ENCODE measurements at places on chromosomes 6 and 20.

GRCh38 chr6:14633479-14633878 is 515.9 kb downstream of the CD83 start:
- no peak for DNase-seq

- DNase-seq, result no peak
Measured at GRCh38 chr20:24483435-24484080, 14.1 kb downstream of the SYNDIG1 start.

GRCh38 chr20:58461104-58461503 is 54.1 kb downstream of the APCDD1L start:
- DNase-seq, result no peak

DNA sequence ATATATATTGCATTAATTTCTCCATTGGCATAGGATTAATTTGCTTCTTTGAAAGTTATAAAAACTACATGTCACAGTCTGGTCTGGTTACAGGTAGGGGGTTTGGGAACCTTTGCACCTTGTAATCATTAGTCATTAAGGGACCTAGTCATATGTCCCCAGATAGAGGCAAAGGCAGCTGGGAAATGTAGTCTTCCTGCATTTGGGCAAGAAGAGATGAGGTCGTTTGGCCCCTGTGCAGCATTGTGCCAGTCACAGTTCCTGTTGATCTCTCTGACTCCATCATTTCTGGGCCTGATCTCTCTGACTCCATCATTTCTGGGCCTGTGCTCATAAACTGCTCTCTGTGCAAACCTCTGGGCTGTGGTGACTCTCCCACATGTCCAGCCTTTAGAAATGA is 73.2 kb downstream of the BCKDHB start:
- DNase-seq, result no peak

DNA sequence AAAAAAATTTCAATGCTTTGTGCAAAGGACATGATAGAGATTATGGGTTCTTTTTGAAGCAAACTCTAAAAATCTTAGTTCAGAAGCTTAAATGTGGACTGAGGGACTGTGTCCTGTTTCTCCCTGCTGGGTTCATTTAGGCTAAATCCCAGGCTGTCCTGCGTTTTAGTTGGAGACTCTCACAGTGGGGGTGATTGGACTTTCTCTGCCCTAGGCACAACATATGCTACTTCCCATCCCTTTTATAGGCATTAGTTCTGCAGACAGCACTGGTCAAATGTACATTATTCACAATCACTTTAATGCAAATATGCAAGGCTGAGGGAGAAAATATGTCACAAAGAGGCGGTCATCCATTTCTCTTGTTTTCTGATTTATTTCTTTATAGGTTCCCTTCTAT is 71.3 kb downstream of the TFAP2B start:
- DNase-seq, result no peak
